ENCODE measurements at places on chromosomes 6 and 20. TPM values are rescaled to one million over a fixed set of nuclear protein-coding genes. Genes with fewer than 3 reads are reported as not detected.

MUC21 gene
- not detected for total RNA-seq

HAO1 gene
- total RNA-seq = not detected

ARMC2 gene
- total RNA-seq = 6.9 TPM

TP53TG5 gene
- not detected for total RNA-seq

RNF39 gene
- not detected for total RNA-seq

DPPA5 gene
- total RNA-seq = not detected

SERPINB1 gene
- total RNA-seq = 8.2 TPM

GJA1 gene
- total RNA-seq = 19.4 TPM

CTCFL gene
- not detected for total RNA-seq

PTCRA gene
- not detected for total RNA-seq

TCP11 gene
- total RNA-seq = not detected

RIMS1 gene
- total RNA-seq = 12.3 TPM

NKX2-4 gene
- not detected for total RNA-seq

SLC22A2 gene
- total RNA-seq = not detected

VTA1 gene
- total RNA-seq = 34.0 TPM

SLC17A3 gene
- total RNA-seq = not detected

SYCP2L gene
- total RNA-seq = 20.5 TPM

SIRPB2 gene
- not detected for total RNA-seq

RBPJL gene
- total RNA-seq = not detected

PPP1R14C gene
- 4.1 TPM for total RNA-seq

IFNGR1 gene
- total RNA-seq = 36.4 TPM

CYP24A1 gene
- not detected for total RNA-seq

NCR2 gene
- total RNA-seq = not detected

ASCC3 gene
- 49.6 TPM for total RNA-seq

HRH3 gene
- total RNA-seq = 13.7 TPM

GOPC gene
- total RNA-seq = 33.4 TPM

MUC22 gene
- not detected for total RNA-seq

EYS gene
- 13.2 TPM for total RNA-seq

OVOL2 gene
- total RNA-seq = not detected

RAET1G gene
- not detected for total RNA-seq

RAD21L1 gene
- not detected for total RNA-seq

SYTL3 gene
- total RNA-seq = 2.8 TPM

ULBP3 gene
- 7.5 TPM for total RNA-seq

EPPIN gene
- not detected for total RNA-seq

CD93 gene
- total RNA-seq = not detected

DLL1 gene
- total RNA-seq = 34.3 TPM

MICB gene
- total RNA-seq = 3.6 TPM

PLCB4 gene
- 28.9 TPM for total RNA-seq

C20orf144 gene
- total RNA-seq = not detected

TTLL9 gene
- total RNA-seq = 1.5 TPM

SDC4 gene
- total RNA-seq = 0.61 TPM

RHAG gene
- not detected for total RNA-seq

PNPLA1 gene
- total RNA-seq = not detected

NEDD9 gene
- 0.71 TPM for total RNA-seq

OR12D3 gene
- total RNA-seq = not detected

SLC2A10 gene
- 0.37 TPM for total RNA-seq

All from glutamatergic neuron (in vitro differentiated cells).